ENCODE measurements at places on chromosomes 5 and 9.

DNA sequence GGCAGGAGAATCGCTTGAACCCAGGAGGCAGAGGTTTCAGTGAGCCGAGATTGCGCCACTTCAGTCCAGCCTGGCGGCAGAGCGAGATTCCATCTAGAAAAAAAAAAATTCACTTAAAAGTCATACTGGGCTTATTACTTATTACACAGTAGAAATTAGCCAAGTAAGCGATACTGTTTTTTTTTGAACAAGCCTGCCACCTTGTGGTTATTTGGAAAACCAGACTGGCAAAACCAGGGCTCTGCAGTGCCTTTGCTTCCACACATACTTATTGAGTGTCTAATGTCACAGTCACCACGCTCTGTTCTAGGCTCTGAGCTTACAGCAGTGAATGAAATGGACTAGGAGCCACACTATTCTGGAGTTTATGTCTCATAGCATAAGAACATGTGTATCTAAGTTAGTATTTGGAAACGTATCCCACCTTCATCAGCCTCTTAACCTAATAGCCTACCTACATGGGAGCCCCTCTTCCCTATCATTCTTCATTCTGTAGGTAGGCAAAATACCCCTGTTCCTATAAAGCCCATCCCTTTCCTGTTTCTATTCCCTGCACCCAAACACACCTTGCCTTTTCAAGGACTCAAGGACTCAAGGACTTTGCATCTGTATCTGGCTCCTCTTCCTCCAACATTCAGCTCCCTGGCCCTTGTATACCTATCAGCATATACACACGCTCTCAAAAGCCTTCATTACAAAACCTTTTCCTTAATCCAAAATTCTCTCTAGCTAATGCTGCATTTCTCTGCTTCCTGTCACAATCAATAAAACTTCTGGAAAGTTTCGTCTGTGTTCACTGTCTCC, 13.9 kb upstream of the BASP1 start:
- DNase-seq, result peak; percentile 35

DNA sequence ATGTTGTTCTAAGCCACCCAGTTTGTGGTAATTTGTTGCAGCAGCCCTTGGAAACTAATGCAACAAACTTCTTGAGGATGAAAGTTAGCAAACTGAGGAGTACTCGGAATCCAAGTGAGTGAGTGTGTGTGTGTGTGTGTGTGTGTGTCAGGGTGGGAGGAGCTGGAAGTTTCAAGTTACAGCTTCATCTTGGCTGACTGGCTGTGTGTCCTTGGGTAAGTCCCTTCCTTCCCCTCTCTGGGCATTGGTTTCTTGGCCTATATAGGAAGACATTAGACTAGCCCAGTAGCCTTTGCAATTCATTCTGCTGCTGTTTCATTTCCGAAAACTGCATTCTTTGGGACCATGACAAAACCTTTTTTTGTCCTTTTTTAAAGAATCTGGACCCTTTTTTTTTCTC, 157.2 kb downstream of the MELK start:
- DNase-seq, result no peak

DNA sequence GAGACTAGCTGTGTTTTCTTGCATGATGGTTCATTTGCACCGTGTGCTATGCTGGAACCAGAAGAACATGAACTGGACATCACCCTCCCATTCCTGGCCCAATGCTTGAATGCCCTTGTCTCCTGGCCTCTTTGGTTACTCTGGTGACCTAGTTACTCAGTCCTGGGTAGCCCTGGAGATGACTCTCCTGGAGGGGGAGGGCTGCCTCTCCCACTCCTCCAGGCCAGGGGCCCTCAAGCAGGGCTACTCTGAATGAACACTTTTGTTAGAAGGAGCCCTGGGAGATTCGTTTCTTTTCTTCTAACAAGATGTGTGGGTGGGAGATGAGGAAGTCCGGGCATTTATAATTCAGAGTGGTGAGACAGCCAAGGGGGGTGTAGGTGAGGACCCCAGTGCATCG, 12.0 kb upstream of the NKX2-5 start:
- DNase-seq, result no peak

DNA sequence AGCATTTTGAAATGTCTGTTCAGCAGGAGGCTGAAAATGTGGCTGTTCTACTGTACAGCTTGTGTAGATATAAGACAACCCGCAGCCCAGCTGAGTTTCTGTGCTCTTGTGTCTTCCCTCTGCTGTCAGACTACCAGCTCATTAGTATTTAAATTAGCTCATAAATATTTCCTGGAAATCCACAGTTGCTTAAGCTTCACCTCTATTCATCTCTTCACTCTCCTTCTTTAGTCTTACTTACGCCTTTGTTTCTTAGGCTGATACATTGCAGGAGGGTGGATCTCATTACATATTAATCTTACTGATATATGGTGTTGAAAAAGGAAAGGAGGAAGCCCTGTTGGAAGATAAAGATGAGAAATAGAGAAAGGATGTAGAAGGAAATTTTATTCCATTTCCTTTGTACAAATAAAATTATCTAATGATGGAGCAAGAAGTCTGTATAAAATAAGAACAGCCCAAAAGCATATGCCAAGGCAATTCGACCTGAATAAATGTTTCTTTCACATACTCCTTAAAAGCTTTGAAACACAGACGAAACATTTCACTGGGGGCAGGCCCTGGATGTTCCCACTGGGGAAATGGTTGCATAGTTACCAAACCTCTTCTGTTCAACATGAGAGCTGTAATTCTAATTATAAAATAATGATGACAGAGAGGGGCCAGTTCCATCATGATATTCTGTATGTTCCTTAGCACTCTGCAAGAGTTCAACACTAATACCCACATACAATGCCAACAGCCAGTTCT, 111.8 kb upstream of the APC start:
- DNase-seq, result no peak

DNA sequence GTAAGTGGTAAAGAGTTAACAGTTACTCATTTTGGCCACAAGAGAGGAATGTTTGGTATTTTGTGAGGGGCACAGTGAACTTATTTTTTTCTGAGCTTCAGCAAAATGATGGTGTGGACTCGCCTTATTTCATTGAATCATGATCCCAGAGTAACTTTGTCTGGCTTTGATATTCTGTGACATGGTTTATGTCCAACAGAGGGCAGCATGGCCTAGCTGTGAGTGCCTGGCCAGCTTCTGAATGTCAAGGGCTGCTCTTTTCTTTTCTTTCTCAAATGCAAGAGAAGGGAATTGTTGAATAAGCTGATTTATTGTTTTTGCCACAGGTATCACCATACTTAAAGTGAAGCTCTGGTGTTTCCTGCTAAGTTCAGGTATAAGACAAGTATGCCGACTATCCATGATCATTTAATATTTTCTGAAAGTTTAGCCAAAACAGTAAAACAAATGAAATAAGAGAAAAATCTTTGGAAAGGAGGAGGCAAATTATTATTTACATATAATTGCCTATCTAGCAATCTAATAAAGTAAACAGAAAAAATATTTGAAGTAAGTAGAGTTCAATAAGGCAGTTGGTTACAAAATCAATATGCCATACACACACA, 31.7 kb downstream of the MRPL22 start:
- DNase-seq, result no peak

DNA sequence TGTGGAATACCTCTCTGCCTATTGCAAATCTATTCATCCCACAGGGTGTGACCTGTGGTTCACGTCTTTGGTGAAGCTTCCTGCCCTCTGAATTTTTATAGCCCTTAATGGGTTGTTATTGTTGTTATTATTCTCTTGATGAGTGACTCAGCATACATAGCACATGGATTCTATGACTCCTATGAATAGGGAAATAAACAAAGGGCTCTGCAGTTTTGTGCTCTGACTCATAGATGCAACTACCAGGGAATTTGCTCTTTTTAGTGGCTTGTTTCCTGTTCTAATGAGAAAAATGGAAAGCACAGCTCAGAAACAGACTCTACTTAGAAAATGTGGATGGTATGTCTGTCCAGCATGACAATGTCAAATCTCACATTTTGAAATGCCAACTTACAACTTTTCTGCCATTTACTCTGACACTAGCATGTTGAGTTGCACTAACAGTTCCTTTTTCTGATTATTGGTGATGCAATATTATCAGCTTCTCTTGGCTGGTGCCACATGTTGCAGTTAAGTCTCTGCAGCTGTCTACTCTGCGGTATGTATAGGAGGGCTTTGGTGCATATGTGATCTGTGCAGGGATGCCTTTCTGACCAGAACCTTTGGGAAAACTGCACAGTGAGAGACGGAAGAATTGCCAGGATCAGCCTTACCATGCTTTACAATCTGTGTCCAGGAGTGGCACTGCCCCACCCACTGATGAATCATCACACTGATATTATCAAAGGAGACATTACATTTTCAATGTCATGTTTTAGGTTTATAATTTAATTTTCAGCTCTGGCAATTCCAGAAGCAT, 996.4 kb upstream of the WWC1 start:
- no peak for DNase-seq

DNA sequence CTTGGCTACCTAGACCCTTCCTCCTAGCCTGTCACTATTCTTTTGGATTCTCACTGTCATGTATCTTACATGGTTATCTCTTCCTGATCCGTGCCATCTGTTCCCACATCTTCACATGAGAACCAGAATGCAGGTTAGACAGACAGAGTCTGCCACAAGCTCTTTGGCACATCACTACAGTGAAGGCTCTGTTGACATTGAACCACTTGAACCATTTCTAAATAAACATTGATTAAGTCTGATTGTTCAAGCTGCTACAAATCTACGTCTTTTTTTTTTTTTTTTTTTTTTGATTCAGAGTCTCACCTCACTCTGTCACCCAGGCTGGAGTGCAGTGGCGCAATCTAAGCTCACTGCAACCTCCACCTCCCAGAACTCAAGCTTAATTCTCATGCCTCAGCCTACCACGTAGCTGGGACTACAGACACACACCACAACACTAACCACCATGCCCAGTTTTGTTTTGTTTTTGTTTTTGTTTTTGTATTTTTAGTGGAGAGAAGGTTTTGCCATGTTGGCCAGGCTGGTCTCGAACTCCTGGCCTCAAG, 85.1 kb upstream of the LRRTM2 start:
- no peak for DNase-seq

DNA sequence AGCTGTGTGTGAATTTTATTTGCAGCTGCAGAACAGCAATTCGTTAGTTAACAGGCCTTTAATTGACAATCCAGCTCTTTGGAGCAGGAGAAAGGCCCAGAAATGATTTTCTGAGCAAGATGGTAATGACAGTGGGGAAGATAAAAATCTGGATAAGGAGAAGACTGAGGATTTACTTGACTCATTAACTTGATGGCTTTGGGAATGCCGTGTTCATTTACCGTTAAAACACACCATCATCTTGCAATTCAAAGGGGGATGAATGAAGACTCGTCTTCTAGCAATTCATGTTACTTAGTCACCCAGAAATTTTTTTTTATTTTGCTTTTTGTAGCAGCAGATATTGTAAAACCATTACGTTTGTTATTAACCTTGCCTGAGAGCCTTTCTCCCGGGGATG, 52.0 kb downstream of the PTTG1 start:
- DNase-seq, result no peak

DNA sequence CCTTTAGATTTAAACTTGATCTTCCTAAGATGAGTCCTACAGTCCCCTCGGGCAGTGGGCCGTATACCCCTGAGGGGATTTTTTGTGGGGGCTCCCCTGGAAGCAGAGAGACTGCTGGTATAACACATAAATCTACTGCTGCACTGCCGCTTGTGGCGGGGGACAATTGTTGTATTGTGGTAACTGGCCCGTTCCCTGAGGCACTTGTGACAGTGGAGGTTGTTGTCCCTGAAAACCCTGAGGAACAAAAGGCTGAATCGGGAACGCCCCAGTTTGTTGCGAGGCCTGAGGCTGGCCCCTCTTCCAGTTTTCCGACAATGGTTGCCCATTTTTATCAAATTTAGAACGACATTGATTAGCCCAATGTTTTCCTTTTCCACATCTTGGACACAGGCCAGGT, 4.7 kb upstream of the TMEM141 start:
- DNase-seq, result no peak

DNA sequence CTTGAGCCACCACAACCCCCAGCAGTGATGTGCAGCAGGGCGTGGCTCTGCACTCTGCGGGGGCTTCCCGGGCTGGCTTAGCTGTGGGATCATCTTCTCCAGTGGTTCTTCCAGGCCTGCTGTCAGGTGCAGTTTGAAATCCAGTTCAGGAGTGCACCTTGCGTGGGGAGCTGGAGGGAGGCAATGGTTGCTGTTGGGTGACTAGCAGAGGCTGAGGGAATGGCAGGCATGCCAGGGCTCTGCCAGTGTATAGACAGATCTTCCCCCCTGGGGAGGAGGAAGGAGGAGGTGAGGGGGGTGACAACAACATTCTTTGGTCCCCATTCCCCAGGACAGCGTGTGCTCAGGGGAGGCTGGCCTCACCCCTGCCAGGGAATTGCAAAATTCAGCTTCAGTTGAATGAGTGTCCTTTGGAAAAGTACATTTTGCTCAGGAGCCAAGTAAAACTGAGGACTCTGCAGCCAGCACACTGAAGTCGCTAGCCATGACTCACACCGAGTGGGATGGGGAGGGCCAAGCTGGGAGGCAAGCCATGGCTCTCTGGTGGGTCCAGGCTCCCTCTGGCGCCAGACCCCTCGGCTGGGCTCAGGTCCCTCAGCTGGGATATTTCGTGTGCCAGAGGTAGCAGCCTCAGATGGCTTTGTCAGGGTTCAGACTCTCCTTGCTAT, 35.0 kb downstream of the ERGIC1 start:
- DNase-seq, result no peak

DNA sequence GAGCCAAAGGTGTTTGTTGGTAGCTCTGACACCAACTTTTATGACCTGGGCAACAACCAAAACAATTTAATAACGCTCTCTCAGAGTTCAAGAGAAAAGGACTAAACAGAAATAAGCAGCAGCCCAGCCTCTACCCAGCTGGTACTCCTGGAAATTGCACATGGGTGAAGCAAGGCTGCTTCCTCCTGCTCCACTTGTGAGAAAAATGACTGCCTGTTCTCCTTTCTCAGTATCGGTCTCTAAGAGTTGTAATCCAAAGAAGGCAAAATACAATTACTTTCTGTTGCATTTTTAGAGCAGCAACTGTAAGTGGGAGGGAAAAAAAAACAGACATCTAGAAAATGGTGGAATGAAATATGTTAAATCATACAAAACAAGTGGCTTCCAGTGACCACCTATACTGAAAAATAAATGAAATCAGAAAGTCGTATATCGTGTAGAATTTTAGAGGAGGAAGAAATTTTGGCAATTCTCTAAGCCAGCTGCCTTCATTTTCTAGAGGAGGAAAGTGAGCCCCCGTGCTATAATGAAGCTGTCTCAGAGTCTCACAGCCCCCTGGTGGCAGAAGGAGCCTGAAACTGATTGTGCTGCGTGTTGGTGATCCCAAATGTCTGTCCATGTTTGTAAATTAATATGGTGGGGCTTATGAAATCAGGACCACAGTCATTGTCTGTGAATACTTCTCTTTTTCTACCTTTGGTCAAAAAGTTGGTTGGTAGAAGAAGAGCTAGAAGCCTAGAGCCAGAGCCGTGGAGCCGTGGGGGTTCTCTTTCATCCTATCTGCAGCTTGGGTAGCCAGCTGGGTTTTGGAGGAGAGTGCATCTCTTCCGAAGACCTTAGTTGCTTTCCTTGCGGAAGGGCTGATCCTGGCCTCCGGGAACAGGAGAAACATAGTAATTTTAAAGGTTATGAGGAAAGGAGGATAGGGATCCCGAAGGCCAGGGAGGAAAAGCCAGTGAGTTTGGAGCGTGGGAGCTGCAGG, 139.9 kb downstream of the PIP5K1B start:
- peak; percentile 28 for DNase-seq

GRCh38 chr9:129834489-129835127, 467 bp downstream of the C9orf78 start:
- DNase-seq, result no peak

GRCh38 chr5:6760686-6761085, 47.5 kb downstream of the TENT4A start:
- DNase-seq, result no peak

- no peak for DNase-seq
These were observed 49.9 kb downstream of the COL15A1 start for GRCh38 chr9:98993570-98993945.

Data from GM19239 (cell line).